Frontal cortex (tissue), 4 donors: ENCODE measurements at places on chromosomes 3 and 15.

DNA sequence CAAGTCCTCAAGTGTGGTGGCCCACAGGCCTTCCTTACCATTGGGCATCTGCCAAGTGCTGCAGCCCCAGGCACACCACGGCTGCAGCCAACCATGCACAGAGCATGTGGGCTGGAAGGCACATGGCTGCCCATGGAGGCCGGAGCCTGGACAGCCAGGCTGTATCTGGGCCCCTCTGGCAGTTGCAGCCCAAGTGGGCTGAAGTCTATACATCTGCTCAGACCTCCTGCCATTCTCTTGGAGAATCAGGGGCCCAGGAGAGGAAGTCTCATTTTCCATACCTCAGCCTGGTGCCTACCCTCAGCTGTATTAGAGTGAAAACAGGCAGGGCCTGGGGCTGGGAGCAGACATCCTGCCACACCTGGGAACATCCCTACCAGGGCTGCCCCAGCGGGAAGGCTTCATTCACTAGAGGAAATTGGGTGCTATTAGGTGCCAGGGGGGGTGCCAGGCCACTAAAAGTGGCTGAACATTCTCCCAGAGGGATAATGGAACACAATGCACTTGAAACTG, 48.0 kb upstream of the SLCO2A1 start:
- DNase-seq: no peak

GRCh38 chr3:159513867-159514380, 474.7 kb upstream of the IL12A start:
- no peak for DNase-seq

DNA sequence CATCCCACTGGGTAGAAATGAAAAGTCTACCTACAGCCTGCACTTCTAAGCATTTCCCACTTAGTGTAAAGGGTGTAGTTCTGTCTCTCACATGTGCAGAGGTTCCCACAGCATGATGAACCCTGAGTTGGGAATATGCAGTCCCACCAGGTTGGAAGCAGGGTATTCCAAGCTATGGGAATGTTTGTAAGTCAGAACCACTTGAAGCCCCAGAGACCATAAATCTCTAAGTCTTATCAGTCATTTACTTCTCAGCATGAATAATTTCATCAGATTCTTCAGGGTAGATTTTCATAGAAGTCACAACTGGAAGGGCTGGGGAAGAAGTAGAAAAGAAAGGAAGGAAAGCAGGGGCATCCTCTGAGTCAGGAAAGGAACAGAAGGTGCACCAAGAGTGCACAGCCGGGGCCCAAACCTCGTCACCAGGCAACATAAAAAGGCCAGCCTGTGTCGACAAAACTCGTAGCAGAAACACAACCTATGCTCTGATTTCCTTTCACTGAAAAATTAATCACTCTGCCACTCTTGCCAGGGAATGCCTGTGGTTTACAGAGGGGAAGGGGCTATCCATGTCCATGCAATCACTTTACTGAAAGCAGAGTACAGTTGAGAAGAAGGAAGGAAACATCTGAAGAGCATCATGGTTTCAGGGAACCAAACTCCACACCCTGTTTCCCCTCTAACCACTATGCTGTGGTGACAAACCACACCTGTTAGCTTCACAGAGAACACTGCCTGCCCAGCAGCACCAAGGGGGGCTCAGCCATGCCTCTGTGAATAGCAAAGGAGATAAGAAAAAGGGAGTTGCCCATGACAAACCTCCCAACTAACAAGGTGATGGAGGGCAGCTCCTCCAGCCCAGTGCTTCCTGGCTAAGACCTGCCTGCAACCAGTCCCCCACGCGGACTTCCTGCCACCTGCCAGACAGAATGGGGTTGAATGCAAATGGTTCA, 40.5 kb downstream of the SH3BP5 start:
- no peak for DNase-seq

- no peak for DNase-seq
These were observed 10.2 kb upstream of the TIPARP start for GRCh38 chr3:156664011-156664830.

DNA sequence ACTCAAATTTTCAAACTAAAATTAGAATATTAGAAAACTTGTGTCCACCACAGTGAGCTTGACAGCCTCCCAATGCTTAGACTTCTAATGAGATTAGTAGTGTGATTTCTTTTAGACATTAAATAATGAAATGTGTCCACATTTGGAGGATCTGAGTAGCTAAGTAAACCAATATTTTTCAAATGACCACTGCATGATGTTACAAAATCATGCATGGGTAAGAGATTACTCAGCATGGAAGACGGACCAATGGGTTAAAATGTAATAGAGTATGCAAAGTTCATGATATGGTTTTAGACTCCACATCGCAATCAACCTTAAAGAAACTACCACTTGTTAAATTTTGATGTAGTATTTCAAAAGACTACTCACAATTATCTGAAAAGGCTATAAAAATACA, 130.6 kb downstream of the IMPG2 start:
- DNase-seq: no peak

DNA sequence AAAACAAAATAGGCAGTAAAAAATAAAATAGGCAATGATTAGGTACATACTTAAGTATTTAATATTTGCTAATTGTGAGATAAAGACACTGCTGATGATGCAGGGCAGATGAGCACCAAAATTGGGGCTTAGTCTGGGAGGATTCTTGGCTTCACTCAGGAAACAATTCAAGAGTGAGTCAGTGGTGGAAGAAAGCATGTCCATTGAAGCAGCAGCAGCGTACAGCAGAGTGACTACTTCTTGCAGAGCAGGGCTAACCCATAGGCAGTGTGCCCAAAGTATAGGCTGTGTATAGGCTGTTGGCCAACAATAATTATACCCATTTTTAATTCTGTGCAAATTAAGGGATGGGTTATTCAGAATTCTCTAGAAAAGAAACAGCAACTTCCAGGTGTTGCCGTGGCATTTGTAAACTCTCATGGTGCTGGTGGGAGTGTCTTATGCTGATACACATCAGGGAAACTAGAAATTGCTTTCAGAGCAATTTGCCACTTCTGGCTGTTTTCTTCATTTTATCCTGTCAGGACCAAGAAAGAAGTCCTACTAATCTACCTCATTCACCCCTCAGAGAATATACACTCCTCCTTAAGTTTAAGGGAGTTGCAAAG, 317.3 kb upstream of the NAALADL2 start:
- DNase-seq: no peak

- no peak for DNase-seq
These were observed 2.3 kb upstream of the ANKRD63 start for GRCh38 chr15:40285151-40285550.

DNA sequence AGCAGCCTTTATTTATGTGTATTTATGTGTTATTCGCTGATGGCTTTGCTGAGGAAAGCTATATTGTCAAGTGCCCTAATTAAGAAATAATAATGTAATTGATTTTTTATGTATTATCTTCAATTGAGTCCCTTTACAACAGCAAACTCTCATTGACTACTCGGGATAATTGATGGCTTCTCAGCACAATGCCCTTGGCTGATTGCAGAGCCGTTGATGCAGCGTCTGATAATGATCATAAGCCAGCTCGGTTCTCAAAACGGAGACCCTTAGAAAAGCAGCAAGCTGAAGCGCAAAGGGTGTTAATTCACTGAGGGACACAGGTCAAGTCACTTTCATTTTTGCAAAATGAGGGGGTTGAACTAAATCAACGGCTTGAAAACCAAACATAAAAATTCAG, 357.1 kb upstream of the KCNH8 start:
- DNase-seq: no peak

GRCh38 chr3:162780313-162780712, 1283.7 kb downstream of the OTOL1 start:
- DNase-seq: no peak

- no peak for DNase-seq
These were observed 33.1 kb upstream of the UBE2Q2 start for GRCh38 chr15:75809986-75810750.

GRCh38 chr15:33908406-33908805, 59.9 kb upstream of the CHRM5 start:
- no peak for DNase-seq

DNA sequence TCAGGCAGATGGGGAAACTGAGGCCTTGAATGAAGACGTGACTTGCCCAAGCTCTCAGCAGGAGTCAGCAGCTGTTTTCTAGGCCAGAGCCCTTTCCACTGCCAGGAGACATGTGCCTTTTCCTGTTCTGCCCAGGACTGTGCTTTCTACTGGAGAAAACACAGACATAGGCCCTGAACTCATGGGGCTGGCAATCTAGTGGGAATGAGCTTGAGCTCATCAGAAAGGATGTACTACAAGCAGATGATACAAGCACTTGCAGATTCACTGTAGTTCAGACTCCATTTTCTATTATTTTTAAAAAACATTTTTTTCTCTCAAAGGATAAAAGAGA, 14.4 kb downstream of the MASP1 start:
- no peak for DNase-seq
